Activated CD4-positive, alpha-beta T cell treated with anti-CD3 and anti-CD28 coated beads, Interleukin-2, amount 50 U/mL, for 48 hours (primary cell): ENCODE measurements at places on chromosomes 13 and 19.

DNA sequence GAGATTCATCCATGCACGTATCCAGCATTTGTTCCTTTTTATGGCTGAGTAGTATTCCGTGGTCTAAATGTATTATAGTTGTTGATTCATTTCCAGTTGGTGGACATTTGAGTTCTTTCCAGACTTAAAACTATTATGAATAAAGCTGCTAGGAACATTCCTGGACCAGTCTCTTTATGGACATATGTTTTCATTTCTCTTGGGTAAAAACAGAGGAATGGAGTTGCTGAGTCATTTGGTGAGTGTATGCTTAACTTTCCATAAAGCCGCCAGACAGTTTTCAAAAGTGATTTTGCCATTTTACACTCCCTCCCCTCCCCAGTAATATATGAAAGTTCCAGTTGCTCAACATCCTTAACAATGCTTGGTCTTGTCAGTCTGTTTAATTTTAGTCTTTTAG is 116.4 kb downstream of the TSHZ3 start:
- no peak for DNase-seq

DNA sequence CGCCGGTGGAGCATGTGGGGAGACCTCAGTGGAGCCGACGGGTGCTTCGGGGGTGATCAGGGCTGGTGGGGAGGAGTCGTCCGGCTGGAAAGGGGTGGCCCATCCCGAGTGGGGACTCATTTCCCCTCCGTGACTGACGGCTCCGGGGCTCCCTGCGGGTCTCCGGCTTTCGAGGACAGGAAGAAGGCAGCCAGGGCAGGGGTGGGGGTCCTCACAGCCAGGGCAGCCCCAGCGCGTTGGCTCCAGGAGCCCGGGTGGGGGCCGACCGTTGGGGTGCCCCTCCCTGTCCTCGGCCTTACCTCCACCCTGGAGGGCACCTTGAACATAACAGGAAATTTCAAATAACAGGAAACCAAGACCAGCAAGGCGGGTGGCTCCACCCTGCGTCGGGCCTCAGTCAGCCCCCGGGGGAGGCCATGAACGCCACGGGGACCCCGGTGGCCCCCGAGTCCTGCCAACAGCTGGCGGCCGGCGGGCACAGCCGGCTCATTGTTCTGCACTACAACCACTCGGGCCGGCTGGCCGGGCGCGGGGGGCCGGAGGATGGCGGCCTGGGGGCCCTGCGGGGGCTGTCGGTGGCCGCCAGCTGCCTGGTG is at the start of gene S1PR4:
Gene S1PR4 (plus strand): TSS at position 393 of the 596 bp plus-strand sequence. CDS start 24 bp downstream, at position 417.
- peak; percentile 74 for DNase-seq

DNA sequence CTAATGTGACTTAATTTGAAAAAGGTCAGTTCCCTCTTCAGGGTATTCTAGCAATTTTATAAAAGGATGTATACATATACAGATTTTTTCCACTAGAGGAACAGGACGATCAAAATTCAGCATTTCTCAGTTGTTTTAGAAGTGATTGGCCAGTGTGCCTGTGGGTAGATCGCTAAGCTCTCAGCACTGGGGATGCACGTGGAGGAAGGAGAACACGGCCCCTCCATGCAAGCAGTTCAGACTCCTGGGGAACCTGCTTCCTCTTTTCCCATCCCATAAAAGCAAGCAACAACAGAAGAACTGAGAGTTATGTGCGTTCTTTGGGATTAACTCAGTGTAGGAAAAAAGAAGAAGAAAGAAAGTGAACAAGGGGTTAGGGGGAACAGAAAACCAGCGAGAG is 328.8 kb downstream of the FOXO1 start:
- no peak for DNase-seq

- no peak for DNase-seq
These were observed 8.3 kb upstream of the METTL21C start for GRCh38 chr13:102702965-102703725.

DNA sequence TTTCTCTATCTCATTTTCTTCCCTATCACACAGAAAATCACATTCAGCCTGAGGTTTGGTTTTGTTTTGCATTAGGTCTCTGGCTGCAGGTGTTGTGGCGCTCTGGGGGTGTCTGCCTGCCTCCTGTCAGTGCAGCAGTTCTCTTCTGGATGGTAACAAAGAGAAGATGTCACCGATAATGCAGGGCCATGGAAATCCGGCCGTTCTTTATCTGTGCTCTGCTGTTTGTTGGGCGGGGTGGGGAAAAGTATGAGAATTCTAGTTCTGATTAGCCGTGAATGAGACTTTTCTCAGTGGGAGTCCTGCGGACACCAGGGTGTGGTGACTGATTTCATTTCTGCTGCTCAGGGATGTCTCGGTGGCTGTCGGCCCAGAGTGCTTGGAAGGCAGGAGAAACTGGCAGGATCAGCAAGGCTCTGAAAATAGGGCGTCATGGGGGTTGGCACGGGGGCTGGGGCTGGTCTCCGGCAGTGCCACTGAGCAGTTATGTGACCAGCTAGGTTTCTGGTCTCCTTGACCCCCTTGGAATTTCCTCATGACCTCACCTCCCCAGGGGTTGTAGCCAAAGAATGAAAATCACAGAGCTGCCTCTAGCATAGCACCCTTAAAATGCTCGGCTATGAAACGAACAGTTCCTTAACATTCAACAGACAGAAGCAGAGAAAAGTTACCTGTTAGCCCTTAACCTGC is 5.0 kb downstream of the RNF113B start:
- DNase-seq = no peak
